Breast epithelium (tissue), 4 donors: ENCODE measurements at places on chromosomes 6 and 20. TPM values are rescaled to one million over a fixed set of nuclear protein-coding genes. Genes with fewer than 3 reads are reported as not detected.

Gene C20orf96
- 6.1 TPM for total RNA-seq

Gene GZF1
- 24.3 TPM for total RNA-seq

Gene ENPP1
- total RNA-seq = 53.8 TPM

Gene RBM24
- 1.3 TPM for total RNA-seq

Gene ELOVL2
- 11.1 TPM for total RNA-seq

Gene BHLHE23
- total RNA-seq = not detected

Gene CRYBG1
- 142 TPM for total RNA-seq

Gene SNPH
- 4.0 TPM for total RNA-seq

Gene SLC22A3
- total RNA-seq = 13.1 TPM

Gene PSMG4
- 24.6 TPM for total RNA-seq

Gene RNASET2
- total RNA-seq = 80.6 TPM

Gene GRM1
- 0.15 TPM for total RNA-seq

Gene FOXC1
- total RNA-seq = 3.7 TPM
